ENCODE measurements at places on chromosomes 2 and 18.
A peak's percentile ranks its signal among the peaks of the same experiment; 100 is the strongest.

DNA sequence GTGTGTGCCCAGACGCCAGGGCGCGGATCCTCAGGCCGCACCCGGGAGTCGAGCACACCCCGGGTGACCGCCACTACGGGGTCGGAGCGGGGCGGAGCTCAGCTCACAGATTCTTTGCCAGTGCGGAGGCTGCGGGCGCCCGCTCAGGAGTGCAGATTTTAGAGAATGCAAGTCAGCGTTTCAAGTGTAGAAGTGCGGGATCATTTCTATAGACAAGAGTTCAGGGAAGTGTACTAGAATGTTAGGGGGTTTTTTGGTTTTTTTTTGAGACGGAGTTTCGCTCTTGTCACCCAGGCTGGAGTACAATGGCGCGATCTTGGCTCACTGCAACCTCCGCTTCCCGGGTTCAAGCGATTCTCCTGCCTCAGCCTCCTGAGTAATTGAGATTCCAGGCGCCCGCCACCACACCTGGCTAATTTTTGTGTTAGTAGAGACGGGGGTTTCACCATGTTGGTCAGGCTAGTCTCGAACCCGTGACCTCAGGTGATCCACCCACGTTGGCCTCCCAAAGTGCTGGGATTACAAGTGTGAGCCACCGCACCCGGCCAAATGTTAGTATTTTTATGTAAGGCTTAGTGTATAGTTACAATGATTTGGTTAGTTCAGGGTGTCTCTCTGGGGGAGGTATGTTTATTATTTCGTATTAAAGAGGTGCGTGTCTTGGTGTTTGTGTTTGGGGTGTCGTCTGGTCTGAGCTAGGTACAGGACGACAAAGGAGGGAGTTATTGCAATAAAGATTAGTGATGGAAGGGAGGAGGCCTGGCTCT is 619 bp upstream of the FAM168B start:
- DNase-seq = no peak

DNA sequence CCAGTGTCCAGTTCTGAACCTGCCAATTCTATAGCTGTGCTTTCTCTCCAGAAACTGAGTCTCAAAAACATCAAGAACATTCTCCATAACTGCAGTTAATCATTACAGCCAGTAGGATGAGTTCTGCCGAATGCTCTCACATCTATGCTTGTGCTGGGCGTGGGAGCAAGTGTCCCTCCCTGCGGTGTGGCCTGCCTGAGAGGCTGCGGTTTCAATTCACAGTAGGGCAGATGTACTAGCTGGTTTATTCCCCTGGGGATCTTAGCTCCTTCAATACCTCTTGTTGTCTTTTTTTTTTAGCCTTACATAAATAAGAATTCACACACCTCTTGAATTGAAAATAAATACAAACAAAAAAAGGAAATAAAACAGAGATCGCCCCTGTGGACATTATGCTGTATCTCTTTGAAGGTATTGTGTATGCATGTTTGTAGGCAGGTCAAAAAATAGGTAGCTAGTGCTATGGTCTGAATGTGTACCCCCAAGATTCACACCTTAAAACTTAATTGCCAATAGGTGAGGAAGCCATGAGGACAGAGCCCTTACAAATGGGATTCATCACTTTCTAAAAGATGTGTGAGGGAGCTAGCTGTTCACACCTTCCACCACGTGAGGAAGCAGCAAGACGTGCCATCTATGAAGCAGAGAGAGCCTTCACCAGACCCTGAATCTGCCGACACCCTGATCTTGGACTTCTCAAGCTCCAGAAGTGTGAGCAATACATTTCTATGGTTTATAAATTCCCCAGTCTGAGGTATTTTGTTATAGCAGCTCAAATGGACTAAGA is 74.3 kb downstream of the BCL2L11 start:
- DNase-seq = no peak

DNA sequence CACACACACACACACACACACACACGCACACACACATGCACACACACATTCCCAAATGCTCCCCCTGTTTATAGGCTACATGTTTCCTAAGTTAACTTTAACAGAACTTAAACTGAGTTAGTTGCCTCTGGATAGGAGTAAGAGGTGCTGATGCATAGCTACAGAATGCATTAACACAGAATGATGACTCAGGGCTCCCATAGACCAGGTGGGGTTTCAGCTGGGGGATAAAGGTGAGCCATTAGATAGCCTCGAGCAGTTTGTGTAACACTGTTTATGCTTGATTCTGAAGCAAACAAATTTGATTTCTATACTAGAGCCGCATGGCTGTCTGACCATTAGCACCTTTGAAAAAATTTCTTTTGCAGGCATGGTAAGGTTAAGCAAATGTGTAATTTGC is 741.0 kb downstream of the PLCL1 start:
- no peak for DNase-seq

- DNase-seq = no peak
Observed at GRCh38 chr2:47782381-47782670, 619 bp upstream of the MSH6 start.

- peak; percentile 31 for DNase-seq
Observed at GRCh38 chr2:224802407-224802806, 86.2 kb upstream of the CCDC195 start.

DNA sequence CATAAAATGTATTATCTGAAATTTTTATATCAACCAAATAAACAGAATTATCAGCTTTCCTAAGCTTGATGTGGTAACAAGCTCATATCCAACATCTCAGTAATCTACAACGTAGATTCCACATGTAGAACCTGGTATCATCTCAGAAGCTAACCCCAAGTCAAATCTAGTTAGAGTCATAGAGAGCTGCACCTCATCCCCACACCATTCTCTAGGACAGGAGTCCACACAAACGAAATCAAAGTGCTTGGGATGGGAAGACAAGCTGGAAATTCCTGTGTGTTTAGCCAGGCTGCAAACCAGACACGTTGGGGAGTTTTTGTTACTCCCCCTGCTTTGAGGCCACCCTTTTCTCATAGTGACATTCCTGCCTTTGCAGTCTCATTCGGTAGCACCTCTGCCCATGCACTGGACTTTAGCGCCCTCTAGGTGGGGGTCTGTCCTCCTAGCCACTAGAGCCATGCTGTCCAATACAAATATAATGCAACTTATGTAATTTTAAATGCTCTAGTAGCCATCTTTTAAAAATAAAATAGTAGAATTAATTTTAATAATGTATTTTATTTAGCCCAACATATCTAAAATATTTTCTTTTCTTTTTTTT is 28.1 kb upstream of the SATB2 start:
- DNase-seq = no peak

DNA sequence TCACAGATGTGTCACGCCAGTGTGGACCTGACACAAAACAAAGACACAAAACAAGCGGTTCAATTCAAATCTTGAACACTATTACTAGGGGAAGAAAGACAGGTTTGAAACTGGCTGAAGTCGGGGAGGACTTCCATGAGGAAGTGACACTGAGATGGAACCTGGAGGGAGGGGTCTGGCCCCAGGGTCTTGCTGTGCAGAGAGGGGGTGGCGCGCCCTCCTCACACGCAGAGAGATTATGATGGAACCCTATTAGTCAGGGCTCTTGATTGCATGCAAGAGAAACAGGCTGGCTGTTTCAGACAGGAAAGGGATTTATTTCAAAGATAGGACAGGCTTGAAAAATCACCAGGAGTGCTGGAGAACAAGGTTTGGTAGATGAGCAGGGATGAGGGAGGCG is 363.6 kb upstream of the HS6ST1 start:
- no peak for DNase-seq

DNA sequence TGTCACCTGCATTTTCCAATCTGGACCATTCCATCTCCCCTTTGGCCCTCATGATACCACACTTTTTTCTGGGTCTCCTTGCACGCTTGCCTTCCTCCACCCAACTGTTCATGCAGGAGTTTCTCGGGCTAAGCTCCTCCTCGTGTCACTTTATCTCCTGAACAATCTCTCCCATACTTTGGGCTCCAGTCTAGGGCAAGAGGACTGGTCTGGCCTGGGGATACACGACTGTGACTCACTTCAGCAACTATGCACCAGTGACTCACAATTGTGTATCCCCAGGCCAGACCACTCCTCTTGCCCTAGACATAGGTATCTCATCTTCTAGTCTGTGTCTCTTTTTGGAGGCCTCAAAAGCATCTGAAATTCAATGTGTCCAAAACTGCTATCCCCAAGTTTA is 149.4 kb upstream of the PTPRM start:
- peak; percentile 5 for DNase-seq

- no peak for DNase-seq
Observed at GRCh38 chr18:51724790-51725721, 527.6 kb upstream of the MEX3C start.

- no peak for DNase-seq
Observed at GRCh38 chr18:28581521-28582071, 404.7 kb upstream of the CDH2 start.

DNA sequence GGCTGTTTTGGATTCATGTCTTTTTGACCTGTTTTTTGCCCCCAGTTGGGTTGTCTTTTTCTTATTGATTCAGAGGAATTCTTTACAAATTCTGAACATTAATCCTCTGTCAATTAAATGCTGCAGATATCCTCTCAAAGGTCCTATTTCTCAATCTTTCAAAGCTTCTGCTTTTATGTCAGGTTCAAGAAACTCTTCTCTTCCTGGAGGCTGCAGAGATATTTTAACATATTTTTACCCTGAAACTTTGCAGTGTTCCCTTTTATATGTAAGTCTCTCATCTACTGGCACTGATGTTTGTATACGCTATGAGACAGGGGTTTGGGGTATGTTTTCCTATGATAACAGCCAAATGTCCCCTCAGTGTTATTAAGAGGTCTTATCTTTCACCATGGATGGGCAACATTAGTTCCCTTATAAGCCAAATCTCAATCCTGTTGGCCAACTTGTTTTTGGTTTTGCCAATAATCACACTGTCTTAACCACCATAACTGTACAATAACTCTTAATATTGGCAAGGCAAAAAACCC is 159.3 kb downstream of the HDAC4 start:
- no peak for DNase-seq

- DNase-seq = no peak
Observed at GRCh38 chr2:17975401-17975800, 96.9 kb downstream of the KCNS3 start.

DNA sequence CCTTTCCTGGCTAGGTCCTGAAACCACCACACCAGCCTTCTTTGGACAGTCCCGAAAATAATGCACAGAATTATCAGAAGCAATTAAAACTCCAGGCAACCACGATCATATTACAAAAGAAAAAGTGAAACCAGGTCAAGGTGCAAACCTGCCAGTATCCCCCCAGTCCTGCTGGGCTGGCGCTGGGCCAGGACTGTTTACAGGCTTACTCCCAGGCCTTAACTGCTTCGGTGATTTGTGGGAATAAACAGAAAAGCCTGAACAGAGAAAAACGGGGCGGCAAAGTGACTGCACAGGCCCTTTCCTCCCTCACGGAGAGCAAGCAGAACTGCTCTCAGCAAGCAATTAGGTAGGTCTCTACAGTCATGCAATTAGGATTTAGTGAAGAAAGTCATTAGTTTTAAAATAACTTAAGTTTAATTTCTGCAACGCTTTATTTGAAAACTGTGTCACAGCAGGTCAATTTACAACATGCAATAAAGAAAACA is 1.3 kb downstream of the HDAC4 start:
- no peak for DNase-seq

DNA sequence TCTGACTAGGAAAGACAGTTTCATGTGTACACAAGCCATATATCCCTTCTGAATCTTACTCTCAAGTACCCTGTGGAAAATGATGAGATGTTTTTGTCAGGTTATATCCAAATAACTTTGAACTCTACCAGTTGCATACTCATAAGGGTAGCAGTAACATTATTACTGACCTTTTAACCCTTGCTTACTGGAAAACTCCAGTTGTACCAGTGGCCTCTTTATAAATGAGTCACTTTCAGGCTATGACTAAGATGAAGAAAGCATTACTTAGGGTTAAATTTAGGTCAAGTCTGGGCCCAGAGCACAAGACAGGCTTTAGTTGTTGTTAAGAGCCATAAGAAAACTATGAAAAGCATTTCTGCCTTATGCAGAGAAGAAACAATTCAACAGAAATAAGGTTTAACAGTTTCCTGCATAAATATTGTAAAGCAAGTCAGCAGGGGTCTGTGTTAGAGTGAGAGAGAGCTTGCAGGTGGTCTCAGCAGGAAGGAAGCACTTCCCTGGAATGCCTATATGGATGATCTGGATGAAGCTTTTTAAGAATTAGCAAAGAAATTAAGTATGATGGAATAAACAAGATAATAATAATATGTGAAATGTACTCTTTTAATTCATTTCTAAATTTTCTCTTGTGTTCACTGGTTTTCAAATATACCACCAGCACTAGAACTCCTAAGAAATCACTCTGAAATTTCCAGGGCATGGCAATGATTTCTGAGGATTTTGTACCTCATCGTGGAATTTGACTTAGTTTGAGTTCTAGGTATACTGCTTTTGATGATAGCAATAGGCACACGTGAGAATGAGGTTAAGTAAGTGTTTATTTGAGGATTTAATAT is 126.6 kb downstream of the UBE2E3 start:
- peak; percentile 80 for DNase-seq

DNA sequence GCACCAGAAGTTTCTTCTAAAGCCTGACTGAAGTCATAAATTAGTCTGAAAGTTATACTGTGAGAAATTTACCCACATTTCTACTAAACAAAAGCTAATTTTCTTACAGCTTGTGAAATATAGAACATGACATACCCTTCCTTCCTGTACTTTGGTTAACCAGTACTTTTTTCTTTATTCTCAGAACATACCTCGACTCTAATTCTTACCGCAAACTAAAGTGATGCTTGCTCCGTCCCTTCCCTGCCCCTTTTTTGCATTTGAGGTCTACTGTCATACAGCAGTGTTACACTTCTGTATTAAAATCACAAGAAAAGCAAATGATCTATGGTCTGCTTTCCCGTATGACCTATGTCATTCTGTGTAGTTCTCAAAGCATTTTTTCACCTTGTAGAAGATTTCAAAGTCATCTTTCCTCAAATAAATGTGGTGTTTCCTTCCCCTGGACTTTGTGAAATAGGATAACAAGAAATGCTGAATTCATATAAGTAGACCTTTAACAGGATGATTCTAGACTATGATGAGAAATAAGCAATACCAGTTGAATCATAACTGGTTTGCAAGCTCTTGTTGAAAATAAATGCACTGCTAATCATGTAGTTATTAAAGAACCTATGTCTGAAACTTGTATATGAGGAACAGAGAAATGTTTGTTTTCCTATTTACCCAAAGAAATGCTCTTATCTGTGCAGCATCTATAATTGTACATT is 30.4 kb downstream of the CYTIP start:
- DNase-seq = no peak

DNA sequence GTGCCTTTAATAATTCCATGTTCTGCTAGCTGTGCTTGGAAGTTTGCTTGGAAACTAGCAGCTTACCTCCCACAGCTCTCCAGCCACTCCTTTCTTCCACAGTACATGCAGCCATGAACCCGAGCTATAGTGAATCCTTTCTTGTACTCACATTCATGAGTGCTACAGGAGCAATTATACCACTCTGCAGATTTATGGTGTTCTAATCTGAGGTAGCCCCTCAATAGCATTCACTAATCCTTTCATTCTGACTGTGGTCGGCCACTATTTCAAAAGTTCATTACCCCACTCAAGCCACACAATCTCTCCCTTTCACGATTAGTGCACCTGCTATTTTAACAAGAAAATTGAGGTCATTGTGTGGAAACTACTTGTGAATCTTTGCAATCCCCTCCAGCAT is 53.2 kb downstream of the CSRNP3 start:
- DNase-seq = no peak

Data from GM04503 (cell line).